LHCN-M2 (cell line): ENCODE measurements at places on chromosomes 4 and X.

- no peak for DNase-seq
Observed at GRCh38 chr4:81685104-81685503, 213.4 kb upstream of the RASGEF1B start.

DNA sequence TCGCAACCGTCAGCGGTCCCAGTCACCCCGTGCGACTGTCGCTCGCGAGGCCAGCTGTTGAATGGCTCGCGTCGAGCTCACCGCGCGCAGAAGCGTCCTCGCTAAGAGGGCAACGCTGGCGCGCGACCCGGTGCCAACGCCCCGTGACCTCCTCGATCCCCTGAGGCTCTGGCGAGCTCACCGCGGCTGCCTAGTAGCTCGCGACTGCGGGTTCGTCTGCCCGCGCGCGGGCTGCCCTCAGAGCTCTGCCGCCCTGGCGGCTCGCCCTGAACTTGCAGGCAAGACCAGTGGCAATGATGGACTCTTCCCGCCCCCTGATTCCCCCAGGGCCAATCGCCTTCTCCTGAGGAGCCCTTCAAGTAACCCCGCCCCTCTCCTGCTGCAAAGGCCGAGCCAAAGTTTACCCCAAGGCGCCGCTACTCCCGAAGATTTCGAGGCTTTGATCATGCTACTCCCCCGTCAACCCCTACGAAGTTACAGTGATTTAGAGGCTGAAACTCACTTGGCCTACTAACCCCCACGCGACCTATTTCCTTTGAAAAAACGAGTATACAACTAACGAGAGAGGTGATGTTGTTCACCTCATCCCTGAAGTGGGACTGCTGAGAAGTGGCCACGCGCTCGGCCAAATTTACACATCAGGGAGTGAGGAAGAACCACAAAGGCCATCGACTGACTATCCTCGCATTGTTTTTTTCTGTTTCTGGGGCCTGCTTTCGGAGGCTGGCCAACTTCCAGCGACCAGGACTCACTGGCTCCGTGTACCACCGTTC, 37.5 kb downstream of the PGRMC1 start:
- DNase-seq: no peak

DNA sequence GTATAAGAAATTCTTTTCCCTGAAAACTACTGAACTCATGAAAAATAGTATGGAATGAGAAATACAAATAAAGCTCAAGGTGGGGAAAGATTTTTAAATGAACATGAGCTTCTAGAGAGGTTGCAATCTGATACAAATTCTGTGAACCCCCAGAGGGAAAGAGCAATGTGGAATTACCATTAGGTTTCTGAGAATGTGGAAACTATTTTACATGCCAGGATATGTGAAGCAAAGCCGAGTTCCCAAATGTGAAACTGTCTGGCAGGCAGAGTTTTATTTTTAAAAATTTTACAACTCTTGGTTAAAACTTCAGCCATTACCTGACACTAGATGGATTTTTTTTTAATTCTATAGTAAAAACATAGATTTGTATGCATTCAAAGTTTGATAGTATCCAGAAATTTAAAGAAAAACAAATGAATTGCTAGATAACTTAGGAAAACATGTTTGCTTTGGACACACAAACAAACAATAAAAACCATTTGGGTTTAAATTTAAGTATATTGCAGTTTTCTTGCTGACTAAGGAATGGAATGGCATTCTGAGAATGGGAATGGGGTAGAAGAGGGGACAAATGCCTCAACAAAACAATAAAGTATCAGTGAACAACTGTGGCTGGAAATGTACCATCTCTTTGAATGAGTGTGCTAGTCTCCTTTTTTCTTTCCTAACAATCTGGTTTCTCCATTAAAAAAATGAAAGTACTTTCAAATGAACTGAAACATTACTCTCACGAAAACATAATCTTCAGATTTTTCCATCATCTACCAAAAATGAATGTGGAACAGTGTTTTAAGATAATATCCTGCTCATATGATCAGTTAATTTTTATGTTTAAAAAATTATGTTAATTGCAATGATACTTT, 99.6 kb downstream of the PCDH18 start:
- peak; percentile 43 for DNase-seq

DNA sequence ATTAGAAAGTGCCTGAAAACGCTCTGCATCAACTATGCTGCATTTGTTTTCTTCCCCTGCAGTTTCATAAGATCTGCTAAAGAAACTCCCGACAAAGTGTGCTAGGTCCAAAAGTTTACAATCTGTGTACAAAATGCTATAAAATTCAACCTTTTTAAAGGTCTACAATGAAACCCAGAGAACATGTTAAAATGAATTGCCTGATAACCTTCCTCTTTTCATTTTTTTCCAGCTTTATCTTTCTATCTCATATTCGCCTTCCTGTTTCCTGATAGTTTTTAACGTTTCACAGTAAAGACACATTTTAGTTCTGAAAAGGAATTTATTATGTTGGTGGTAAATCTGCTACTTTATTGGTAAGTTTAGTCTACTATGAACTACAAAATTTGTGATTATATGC, 9.5 kb upstream of the HPGDS start:
- no peak for DNase-seq

GRCh38 chr4:107125496-107125895, 89.4 kb upstream of the DKK2 start:
- DNase-seq: no peak

DNA sequence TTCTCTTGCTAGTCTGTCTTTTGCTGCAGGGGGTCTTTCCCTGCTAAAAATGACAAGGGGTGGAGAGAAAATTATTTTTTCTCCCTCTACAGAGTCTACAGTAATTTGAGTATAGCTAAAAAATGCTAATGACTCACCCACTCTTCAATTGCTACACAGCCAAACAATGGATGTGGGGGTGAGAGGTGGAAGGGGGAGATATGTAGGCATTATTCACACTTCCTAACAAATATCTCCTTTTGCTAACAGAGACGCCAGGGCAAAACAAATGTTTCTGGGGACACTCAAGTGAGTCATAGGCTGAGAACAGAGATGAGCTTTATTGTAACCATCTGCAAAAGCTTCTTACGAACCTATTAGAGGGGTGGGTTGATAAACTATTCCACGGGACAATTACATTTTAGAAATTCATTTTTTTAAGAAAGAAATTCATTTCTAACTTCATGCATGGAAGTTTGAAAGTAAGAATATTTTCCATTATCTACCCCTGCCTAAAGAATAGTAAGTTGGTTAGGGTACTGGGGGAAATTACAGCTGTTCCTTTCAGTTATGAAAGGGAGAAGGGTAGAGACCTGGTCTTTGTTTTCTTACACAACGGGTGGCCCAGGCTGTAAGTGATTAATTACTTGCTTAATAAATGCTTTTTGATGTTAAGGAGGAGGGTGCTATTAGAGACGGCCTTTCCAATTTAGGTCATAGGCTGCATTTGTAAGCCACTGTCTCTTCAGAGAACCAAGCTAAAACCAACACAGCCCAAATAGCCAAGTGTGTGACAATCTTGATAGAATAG, 12.8 kb downstream of the SCD5 start:
- DNase-seq: peak; percentile 97

GRCh38 chr4:126182336-126182735, 867.6 kb downstream of the FAT4 start:
- DNase-seq: no peak

DNA sequence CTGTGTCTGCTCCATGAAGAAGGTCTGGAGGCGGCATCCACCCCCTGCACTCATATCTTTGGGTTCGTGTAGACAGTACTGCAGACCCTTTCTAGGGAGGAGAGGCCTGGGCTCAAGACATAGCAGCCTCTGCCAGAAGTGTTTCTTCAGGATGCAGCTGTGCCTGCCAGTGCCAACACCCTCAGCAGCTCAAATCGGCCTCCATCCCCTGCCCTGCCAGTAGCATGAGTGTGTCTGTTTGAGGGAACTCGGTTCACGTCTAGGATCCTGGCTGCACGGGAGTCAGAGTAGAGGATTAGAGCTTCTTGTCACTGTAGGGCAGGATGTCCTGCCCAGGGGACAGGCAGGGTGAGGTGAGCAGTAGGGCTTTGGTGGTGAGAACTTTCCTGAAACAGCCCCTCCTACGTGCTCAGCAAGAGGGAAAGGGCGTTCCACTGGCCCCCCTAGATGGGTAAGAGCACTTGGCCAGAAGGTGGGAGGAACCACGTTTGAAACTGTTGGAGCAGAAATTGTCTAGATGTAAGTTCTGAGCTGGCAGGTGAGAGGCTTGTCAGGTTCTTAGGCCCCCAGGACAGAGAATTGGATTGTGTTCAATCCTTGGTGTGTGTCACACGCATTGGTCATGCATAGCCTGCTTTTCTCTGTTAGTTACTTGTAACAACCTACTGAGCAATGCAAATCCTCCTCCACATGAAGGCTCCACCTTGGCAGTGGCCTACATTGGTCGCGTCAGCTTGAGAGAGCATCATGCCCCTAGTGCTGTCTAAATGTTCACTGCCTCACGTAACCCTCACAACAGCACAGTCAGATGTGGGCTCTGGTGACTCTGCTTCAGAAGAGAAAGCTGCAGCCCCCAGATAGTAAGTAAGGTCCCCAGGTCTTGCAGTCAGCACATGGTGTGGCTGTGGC, 25.8 kb upstream of the FAM193A start:
- DNase-seq: no peak

- no peak for DNase-seq
Observed at GRCh38 chr4:171308661-171309060, 504.5 kb upstream of the GALNTL6 start.

DNA sequence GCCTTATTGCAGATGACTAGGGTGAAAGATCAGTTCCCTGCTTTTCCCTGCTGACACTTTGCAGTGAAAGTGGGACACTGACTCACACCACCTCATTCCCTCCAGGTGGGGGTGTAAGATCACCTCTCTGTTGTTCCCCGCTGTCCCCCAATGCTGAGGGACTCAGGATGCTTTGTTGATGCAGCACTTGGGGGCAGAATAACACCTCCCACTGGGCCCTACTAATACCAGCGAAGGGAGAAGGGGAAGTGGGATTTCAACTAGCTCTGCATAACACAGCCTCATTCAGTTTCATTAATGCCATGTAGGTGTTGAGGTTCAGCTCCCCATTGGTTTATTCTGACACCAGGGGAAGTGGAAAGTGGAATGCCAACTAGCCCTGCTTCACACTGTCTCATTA, 43.6 kb upstream of the IL1RAPL2 start:
- no peak for DNase-seq

DNA sequence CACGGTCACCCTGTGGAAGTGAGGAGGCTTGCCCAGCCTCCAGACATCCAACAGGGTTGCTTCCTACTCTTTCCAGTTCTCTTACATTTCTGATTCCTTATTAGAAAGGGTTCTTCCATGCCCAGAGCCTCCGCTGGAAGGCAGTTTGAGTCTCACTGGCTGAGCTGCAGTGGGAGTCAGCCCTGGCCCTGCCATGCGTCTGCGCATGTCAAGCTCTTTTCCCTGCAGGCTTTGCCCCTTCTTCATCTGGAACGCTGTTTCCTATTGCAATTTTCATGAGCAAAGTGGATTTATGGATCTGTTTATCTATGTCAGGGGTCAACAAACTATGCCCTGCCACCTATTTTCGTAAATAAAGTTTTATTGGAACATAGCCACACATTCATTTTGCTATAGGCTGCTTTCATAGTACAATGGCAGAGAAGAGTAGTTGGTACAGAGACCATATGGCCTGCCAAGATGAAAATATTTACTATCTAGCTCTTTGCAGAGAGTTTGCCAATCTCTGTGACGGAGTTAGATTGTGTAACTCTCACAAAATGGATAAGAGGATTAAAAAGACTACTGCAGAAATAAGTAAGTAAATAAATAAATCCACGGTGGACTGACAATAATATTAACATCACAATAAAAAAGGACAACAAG, 3.9 kb upstream of the CHRNA9 start:
- no peak for DNase-seq

DNA sequence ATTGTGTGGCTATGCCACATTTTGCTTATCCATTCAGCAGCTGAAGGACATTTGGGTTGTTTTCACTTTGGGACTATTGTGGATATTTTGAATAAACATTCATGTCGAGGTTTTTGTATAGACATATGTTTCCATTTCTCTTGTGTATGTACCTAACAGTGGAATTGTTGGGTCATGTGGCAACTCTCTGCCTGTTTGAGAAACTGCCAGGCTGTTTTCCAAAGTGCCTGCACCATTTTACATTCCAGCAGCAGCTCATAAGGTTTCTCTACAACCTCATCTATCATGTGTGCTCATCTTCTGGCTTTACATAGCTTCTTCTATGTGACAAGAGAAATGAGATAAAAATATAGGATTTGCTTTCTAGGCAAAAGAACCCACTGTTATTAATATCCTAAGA, 29.5 kb upstream of the TSPAN5 start:
- peak; percentile 24 for DNase-seq

- DNase-seq: no peak
Observed at GRCh38 chr4:30460818-30461217, 259.4 kb upstream of the PCDH7 start.

DNA sequence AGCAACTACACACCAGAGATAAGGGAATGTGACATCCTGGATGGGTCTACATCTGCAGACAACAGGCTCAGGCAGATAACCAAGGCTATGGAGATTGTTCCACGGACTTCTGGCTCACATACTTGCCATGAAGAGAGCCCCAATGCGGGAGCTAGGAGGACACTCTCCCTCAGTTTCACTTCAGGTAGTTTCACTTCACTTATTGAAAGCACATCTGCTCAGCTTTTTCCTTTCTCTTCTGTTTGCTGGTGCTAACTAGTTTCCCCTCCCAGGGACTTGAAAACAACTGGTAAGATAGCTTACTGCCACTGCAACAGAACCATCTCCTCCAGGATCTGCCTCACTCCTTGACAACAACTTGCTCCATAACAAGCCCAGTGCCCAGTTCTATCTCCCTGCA, 1.4 kb upstream of the CT47C1 start:
- no peak for DNase-seq

DNA sequence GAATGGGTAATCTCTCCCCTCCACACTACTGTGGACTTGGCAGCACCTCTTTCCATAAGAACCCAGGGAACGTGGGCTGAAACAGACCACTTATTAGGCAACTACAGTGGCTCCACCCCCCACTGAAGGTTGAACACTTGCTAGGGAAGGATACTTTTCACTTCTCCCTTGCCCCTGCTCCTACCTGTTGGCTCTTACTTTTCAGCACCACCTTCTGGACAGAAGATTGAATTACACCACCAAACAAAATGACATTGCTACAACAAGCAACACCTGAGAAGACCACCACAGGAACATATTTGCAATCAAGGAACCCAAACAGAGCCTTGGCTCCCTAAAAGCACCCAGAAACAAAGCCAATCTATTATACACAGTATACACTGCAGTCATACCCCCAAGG, 132.1 kb upstream of the CXCL13 start:
- no peak for DNase-seq
